Activated CD4-positive, alpha-beta T cell treated with anti-CD3 and anti-CD28 coated beads, Interleukin-2, Interleukin-6, amounts not matched to agents 100 ng/mL and 50 ng/mL, durations not matched to agents 16 hours and 8 hours (primary cell): ENCODE measurements at places on chromosomes 4 and X.

- DNase-seq: no peak
These were observed 36.3 kb upstream of the ZFX start for GRCh38 chrX:24113181-24113580.

DNA sequence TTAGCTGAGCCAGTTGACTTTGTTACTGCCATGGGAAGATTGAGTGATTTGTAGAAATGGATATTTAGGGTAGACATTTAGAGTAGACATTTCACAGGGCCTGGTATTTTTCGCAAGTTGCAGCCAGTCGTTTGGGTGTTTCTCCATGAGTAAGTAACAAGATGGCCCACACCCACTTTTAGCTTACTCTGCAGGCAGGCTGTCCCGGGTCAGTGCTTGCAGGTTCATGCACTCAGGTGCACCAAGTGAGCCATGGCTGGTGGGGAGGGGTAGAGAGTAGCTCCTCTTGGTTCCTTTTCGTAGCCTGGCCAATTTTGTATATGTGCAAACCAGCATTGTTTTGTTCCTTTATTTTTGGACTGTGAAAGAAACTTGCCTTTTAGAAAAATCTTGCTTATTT is 145.6 kb downstream of the POLA1 start:
- DNase-seq: no peak

DNA sequence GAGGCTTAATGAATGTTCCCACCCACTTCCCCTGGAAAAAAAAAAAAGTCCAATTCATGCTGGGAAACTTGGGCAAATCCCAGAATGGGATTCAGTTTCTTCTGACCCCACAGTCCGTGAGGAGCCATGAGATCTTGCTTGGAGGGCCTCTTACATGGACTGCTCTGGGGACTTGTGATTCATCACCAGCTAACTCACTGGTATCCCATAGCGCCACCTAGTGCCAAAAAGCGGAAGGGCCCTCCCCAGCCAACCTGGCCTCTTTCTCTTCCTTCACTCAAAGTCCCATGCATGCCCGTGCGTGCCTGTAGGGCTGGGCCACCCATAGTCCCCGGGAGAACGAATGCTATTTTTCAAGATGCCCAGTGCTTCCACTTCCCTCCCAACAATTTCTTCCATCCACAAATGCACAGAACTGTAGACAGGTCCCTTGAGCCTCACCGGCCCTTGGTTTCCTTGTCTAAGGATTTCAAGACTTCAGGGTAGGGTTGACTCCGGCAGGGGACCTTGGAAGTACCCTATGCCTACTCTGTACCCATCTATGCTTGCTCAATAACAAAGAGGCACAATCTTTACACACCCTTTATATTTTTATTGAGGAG is 5.1 kb downstream of the RTL5 start:
- DNase-seq: peak; percentile 89

DNA sequence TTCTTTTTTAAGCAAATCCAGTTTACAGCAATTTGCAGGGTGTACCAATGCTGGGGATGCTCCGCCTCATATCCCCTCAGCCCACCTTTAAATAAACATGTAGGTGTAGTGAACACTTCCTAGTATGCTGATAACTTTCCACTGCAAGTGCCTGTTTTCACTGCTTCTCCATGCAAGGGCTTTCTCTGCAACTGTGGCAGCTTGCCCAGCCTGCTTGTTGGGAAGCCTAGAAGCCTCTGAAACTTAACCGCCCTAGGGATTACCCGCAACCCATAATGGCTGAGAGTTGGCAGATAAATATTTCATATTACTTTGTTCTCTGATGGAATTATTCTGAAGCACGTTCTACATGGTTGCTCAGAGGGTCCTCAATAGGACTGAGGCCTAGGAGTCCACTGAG is 253.7 kb upstream of the DDX53 start:
- no peak for DNase-seq

- DNase-seq: no peak
These were observed 713.7 kb upstream of the TENM3 start for GRCh38 chr4:181529537-181529936.

DNA sequence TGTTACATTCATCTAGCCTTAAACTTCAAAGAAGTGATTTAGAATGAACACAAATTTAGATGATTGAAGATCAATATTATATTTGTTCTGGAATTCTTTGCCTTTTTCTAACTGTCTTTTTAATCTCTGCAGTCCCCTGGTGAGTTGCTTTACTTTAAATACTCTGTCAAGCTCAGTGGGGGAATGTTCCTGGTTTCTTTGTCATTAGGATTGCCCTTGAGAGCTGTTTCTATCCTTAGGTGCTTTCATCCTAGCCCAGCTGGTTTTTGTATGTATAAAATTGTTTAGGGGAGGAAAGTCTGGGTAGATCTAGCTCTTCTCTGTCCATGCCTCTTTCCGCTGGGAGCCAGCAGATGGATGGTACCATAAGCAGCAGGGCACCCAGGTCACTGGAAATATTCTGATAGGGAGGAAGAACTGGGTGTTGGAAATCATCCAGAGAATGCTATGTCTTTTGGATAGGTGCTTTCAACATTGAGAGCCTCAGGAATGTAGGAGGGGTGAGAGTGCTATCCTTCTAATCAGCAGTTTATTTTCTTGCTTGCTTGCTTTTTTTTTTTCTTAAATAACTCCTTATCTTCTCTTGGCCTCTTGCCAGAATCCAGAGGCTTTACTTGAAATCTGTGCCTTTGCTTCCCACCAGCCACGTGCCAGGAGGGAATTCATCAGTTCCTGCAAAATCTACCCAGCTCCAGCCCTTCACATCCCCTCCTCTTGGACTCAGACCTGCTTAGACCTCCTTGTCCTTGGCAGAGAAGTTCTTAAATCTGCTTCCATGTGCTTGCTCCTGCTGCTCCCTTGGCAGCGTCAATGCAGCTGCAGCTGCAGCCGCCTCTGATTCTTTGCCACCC is 215.3 kb upstream of the ANXA3 start:
- no peak for DNase-seq

- no peak for DNase-seq
These were observed 32.5 kb upstream of the PAQR3 start for GRCh38 chr4:78971776-78972175.

GRCh38 chr4:175875993-175876771 is 64.1 kb upstream of the GPM6A start:
- no peak for DNase-seq

DNA sequence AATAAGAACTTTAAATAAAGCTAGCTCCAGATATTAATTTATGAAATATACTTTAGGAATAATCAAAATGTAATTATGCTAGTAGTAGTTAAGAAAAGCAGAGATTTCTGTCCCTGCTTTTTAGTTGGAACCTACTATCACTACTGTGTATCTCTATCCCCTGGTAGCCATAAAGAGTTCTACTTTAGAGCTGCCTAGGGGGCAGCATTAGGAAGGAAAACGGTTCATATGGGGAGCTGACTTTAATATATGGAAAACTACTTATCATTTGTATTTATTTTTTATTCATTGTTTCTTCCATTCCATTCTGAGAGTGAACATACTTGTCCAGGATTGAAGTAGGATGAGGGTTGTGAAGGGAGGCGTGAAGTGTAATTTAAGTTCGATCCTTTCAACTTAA is 40.9 kb downstream of the CPEB2 start:
- no peak for DNase-seq

DNA sequence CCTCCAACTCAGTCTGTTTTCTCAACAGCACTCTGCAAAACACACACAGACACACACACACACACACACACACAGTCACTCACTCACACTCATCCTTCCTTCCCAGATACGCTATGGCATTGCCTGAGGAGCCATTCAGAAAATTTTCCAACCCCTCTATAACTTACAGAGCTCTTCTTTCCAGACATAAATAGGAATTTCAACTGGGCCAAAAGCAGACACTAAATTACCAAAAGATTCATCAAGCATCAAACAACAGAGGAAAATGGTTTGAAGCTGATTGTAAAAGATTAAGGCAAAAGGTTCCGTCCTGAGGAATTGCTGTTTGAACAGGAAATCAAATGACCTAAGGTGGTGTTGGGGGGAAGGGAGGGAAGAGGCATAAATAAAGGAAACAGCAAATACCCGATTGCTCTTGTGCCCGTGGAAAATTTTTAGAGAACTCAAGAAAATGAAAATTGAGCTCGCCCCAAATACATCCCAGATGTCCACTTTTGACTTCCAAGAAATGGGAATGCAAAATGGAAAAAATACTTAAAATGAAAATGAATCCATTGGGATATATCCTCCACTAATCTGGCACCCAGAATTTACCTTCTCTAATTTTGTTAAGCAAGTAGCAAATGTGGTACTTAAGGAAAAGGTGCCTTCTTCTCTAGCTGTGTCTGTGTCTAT is 183.6 kb downstream of the QDPR start:
- no peak for DNase-seq

DNA sequence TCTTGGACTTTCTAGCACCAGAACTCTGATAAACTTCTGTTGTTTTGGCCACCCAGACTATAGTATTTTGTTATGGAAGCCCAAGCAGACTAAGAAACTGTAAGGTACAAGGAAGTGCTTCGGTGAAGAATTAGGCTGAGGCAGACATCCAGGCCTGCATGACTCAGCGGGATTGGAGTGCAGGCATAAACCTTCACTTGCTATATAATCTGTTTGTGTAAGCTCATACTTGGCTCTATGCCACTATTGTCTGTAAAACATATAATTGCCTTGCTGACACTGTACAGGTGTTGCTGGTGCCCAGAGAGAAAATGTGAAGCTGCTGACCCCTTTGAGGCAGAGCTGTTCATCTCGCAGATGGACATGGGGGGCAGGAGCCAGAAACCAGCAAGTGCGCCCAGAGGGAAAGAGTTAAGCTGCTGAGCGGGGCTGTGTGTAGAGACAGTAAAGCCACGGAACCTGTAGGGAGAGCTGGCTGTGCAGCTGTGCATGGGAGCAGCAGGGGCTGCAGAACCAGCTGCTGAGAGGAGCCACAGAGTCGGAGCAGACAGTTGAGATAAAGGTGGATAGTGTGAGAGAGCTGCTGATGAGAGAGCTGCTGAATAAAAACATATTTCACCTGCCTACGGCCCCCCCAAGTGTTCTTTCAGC is 96.2 kb downstream of the RBM46 start:
- no peak for DNase-seq

DNA sequence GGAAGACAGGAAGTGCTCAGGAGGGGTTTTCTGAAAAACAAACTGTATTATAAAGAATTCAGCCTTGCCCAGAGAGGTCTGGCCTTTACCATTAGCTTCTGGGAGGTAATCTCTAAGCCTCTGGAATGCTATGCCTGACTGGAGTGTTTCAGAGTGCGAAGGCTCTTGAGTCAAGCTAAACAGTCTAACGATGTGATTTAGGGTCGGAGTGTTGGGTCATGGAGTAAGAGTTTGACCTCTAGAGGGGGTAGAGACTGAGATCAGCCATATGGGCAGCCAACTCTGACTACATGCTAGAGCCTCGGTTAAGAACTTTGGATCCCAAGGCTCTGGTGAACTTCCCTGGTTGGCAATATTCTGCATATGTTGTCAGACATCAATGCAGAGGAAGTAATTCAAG is 15.0 kb downstream of the BOD1L1 start:
- DNase-seq: no peak

DNA sequence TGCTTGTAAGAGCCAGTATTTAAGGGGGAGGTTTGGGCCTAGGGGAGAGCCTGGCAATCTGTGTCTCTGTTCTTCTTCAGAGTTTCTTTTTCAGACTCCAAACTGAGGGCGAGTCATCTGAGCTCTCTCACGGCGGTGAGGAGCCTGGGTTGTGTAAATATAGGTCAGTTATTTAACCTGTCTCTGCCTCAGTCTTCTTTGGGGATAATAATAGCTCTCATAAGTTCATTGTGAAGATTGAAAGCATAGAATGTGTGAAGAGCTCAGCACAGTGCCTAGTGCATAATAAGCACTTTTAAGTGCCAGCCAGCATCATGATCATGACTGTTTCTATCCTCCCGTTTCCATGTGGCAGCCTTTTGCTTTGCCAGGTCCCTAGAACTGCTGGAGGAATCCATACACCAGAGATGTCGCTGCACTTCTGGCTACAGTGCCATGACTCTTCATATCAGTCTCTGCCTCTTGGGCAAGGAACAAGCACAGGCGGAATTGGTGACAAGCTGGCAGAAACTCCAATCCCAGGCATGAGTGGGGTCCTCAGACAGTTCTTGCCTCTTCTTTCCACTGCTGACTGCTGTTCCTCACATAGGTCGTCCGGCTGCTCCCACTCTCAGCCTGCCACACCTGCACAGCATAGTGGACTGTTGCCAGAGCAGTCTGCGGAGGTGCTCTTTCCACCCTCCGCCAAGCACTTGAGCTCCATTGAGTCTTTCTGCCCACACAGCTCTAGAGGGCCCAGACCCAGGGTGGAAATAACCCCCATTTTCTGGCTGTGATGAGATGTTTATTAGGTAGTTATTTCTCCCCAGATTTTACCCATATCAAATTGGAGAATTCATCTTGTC is 103.7 kb upstream of the MAML3 start:
- DNase-seq: no peak

DNA sequence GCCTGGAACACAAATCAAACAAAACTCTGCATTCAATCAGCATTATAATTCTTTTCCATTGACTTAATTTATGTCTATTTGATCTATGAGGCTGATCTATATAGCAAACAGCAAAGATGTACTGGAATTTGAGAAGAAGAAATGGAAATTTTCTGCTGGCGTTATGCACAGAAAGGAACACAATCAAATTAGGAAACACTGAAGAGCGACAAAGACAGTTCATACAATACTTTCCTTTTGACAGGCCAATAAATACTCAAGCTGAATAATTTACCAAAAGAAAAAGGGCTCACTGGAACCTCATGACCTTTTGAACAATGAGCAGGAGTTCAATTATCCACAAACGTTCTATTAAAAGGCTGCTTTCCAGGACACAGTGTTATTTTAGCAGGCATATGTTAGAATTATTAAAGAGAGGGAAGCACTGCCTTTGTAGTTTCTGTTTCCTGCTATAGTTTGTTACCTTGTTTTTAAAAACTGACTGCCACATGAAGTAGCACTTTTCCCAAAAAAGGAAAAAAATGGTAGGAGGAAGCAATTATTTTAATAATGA is 8.1 kb downstream of the PDHA2 start:
- no peak for DNase-seq

GRCh38 chrX:40719731-40720130 is 15.6 kb downstream of the MED14 start:
- no peak for DNase-seq

- no peak for DNase-seq
These were observed 154.9 kb upstream of the NUDT6 start for GRCh38 chr4:123077330-123077729.

- no peak for DNase-seq
These were observed 959.7 kb upstream of the LCORL start for GRCh38 chr4:18981234-18981615.

- no peak for DNase-seq
These were observed 7.5 kb downstream of the DTHD1 start for GRCh38 chr4:36288731-36289426.

DNA sequence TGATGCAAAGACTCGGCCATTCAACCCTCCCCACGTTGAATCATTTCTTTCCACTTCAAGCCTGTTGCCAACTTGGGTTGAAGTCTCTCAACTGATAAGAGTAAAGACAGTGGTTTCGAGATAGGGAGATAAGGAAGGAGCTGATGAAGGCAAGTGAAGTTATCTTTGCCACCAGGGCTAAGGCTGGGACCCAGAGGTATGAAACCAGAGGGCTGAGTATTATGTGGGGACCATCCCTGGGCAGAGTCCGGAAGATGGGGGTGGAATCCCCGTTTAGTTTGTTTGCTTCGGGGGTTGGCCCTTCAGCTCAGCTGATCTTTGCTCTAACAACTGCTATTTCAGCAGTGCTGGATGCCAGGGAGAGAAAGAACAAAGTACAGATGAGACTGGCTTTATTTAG is 2.3 kb upstream of the XPNPEP2 start:
- peak; percentile 41 for DNase-seq
